OCI-M1 (cell line): ENCODE measurements at places on chromosomes 5 and 9.

GRCh38 chr5:38739011-38739704 lies 106.7 kb upstream of the OSMR start:
- no peak for DNase-seq

DNA sequence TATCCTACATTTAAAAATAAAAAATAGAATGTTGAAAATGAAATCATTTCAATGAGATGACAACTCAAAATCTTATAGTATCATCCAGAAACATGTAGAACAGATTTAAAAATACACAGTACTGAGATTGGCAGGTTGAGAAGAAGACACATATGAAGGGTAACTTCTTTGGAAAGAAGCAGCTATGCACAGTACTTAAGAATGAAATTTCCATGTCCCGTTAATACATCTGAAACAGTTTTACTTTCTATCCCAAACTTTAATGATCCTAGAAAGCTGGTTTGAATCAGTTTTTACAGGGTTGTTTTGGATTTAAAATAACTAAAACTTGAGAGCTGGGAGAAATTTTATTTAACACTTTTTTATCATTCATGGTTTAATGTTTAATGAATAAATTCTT lies 36.0 kb upstream of the ARRDC3 start:
- DNase-seq = no peak

DNA sequence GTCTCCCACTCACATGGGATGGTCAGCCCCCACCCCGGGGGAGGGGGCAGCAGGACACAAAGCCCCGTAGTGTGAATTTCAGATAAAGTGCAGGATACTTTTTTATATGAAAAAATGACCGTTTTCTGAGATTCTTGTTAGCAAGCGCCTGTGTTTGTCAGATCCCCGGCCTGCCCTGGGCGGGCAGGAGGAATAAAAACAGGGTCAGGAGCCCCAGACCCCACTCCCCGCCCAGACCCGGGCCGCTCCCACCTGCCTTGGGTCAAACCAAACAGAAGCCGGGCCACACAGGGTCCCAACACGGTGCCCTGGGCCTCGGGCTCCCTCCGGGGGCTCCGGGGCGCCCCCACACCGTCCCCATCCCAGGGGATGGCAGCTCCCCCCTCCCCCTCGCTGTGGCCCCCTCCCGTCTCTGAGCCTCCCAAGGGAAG lies 13.5 kb upstream of the NRARP start:
- DNase-seq = no peak

GRCh38 chr5:15959370-15960164 lies 220.0 kb downstream of the MARCHF11 start:
- no peak for DNase-seq

- DNase-seq = no peak
Observed at GRCh38 chr9:122118343-122119165, 25.4 kb upstream of the TTLL11 start.

GRCh38 chr9:21415493-21416267 lies 6.8 kb downstream of the IFNA8 start:
- DNase-seq = no peak

DNA sequence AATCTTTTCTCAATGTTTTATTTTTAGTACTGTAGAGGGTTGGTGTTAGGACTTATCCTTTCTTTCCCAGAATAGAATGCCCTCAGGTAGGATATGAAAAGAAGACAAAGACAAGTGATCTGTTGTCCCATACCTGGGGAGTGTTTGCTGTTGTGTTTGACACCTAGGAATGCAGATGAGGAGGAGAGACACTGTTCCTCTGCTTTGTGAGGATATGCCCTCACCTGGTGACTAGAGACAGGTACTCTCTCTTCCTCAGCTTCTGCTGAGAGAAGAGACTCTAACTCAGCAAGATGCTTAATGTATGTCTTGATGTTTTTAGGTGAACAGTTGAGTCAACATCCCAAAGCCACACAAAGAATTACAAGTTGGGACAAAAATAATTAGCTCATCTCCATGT lies 468.4 kb downstream of the PRR16 start:
- DNase-seq = no peak

- no peak for DNase-seq
Observed at GRCh38 chr5:32584646-32585045, 711 bp upstream of the SUB1 start.

- DNase-seq = no peak
Observed at GRCh38 chr5:75006865-75007822, 45.2 kb downstream of the GCNT4 start.

DNA sequence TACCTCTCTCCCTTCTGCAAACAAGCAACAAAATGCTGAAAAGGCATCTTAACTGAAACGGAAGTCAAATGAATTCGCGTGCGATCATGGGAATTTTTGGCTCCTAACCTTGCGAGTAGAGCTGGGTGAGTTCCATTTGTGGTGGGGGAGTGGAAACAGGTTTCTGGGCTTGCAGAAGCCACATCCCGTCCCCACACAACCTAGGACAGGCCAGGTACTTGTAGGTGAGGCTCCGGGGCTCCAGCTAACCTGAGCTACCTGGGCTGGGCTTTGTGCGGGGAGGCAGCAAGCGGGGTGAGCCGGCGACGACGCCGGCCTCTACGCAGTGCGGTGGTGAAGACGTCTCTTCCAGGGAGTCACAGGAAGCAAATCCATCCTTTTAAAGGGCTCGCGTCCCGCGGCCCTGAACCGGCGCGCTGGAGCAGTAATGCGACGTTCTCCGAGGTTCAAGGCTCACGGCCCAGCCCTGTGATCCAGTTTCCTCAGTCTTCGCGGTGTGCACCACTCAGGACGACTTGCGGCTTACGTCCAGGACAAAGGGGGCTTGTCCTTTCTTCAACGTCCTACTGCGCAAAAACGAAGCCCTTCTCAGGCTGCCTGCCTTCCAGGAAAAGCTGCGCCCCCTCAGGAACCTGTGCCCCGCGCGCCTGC lies 567 bp upstream of the SPIN1 start:
- DNase-seq = peak; percentile 63

DNA sequence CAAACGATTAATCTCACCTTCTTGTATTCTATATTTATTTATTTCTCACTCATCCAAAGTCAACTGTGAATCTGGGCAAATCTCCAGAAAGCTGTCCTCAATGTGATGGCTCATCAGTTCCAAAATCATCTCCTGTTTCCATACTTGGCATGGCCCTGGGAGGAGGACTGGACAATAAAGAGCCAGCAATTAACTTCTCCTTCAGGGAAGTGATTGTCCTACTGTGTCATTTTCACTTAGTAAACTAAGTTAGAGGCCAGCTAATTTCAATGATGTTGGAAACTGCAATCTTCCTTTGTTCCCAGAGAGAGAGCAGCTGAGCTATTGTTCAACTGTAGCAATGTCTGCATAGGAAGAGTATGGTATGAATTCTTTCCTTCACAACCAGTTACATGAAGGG lies 17.5 kb downstream of the CDH12 start:
- no peak for DNase-seq

DNA sequence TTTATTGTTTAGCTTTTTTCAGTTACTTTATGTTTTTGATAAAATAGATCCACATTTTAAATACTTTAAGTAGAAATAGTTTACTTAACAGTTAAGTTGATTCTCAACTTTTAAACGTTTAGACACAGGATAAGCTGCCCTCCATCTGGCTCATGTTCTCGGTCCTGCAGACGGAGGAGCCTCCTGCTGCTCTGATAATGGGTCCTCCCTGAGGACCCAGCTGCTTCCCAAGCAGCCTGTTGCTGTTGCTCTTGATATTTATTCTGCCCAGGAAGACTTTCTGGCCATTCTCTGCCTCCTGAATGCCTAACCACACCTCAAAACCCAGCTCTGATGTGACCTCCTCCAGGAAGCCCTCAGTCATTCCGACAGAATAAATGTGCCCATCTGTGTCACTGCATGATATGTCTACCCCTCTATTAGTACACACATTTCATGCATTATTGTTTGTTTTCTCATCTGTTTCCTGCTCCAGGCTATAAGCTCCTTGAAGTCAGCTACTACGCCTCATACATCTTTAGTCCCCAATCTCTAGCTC lies 267.2 kb upstream of the MSX2 start:
- no peak for DNase-seq

- DNase-seq = no peak
Observed at GRCh38 chr5:75677607-75678006, 39.6 kb downstream of the POC5 start.

GRCh38 chr9:69768716-69769115 lies 8.9 kb upstream of the PTAR1 start:
- DNase-seq = no peak

DNA sequence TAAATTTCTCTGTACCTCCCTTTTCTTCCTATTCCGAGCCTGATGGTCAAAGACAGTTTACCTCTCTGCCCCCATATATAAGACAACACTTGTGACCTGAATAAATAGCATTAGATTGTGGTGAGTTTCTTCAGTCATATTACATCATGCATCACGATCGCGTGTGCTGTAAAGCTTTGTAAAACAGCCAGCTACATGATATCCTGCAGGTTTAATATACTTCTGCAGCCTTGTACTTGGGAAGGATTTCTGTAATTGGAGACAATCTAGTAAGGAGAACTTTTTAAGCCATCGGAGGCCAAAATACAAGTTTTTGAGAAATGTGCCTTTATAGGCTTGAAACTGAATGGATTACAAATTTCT lies 711.8 kb upstream of the WWC1 start:
- no peak for DNase-seq

DNA sequence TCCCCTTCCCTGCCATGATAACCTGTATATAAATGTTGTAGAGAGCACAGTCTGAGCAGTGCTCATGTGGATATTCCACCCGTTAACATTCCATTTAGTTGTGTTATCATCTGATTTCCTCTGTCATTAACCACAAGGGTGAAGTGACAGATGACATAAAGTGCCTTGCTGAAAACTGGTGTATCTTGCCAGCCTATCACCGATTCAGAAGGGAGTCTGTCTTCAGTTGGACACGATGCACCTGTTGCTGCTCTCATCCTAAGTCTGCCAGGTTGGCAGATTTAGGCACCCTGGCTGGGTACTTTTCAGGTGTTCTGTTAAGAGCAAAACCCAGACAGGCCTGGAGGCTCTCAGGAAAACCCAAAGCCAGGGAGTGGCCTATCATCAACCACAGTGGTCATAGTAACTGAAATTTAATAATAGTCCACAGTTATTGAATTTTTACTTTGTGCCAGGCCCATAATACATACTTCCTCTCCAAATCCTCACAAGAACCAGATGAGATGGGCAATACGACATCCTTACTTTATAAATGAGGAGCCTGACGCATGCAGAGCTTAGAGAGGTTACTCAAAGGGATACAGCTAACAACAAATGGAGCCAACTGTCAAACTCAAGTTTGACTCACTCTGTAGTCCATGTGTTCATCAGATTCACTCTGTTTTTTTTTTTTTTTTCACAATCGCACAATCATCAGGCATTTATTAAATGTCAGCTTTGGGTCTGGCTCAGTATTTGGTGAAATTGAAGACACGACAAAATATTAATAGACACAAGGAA lies 100.7 kb upstream of the SPRY4 start:
- no peak for DNase-seq

DNA sequence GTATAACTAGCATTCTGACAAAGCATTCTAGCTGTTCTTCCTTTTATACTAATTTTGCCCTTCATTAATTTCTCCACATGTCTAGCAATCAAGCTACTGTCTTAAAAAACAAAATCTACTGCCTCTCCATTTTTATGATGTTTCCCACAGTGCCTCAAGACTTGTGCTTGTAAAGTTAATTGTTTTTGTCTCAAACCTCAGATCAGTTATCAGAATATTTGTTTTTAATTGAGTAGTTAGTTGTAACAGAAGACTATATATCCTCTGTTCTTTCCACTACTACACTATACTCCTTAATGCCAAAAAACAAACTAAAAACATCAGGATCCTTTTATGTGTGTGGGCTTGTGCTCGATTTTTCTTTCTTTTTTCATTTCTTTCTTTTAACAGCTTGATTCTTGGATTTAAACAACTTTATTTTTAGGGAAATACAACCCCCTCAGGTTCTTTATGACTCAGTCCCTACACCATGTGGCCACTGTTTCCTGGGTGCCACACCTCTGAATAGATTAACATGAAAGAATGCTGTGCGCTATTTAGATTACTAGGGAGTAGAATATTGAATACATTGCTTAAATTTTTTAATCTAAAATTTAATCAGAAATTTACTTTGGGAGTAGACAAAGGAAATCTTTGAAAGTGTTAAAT lies 1.2 kb downstream of the ASPN start:
- DNase-seq = peak; percentile 35

DNA sequence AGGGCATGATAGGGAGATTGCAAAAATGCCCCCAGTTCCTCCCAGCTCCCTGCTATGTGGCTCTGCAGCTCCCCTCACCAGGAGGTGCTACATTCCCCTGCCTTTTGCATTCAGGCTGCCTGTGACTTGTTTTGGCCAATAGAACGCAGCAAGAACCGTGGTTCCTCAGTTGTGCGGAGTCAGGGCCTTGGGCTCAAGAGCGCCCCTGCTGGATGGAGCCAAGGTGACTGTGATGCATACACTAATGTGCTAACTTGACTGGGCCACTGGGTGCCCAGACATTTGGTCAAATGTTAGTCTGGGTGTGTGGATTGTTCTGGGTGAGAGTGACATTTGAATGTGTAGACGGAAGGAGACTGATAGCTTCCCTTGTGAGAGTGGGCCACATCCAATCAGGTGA lies 123.3 kb upstream of the MVB12B start:
- DNase-seq = no peak

- DNase-seq = peak; percentile 38
Observed at GRCh38 chr5:92916036-92916435, 665.0 kb downstream of the NR2F1-AS1 start.

DNA sequence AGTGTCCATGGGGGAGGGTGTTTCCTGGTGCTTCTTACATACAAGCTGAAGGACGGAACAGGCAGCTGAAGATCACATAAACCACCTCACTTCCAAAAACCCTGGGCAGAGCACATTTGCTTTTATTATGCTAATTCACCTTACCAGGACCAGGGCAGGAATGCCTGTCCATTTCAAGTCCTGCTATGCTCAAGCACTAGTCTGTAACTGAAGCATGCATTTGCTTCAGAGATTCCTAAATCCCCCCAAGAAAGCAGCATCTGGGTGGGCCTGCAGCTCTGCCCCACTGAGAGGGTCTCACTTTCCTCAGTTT lies 9.4 kb upstream of the NACC2 start:
- DNase-seq = no peak

DNA sequence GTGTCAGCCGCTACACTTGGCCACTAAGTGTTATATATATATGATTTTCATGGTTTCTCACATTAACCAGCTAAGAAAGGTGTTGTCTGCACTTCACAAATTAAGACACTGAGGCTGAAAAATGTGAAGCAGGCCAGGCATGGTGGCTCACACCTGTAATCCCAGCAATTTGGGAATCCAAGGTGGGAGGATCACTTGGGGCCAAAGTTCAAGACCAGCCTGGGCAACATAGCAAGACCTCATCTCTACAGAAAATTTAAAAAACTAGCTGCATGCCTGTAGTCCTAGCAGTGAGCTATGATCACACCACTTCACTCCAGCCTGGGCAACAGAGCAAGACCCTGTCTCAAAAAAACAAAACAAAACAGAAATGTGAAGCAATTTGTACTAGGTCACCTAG lies 1.8 kb downstream of the COQ4 start:
- DNase-seq = no peak

- no peak for DNase-seq
Observed at GRCh38 chr5:124660229-124661093, 86.0 kb downstream of the ZNF608 start.

- no peak for DNase-seq
Observed at GRCh38 chr5:43202380-43202779, 10.4 kb downstream of the NIM1K start.
